8988T (cell line): ENCODE measurements at places on chromosomes 7 and 10.
A peak's percentile ranks its signal among the peaks of the same experiment; 100 is the strongest.

DNA sequence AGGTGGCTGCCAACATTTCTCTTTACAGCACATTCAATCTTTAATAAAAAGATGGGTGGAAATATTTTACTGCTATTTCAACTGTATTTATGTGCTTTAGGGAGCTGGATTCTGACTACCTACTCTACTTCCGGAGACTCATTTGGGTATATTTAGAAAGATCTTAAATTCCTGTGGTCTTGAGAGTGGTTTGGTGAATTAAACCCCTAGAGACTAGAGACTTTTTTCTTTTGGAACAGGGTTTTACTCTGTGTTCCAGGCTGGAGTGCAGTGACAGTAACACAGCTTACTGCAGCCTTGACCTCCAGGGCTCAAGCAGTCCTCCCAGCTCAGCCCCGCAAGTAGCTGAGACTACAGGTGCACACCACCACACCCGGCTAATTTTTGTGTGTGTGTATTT, 79.0 kb upstream of the HABP2 start:
- DNase-seq: no peak

DNA sequence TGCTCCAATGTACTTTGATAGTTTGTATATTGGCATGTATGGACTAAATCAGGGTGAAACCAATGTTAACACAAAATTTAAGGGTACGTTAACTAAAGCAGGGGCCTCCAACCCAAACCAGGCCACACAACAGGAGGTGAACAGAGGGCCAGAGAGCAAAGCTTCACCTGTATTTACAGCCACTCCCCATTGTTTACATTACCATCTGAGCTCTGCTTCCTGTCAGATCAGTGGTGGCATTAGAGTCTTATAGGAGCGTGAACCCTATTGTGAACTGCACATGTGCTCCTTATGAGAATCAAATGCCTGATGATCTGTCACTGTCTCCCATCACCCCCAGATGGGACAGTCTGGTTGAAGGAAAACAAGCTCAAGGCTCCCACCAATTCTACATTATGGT, 62.0 kb upstream of the SCIN start:
- DNase-seq: no peak

- no peak for DNase-seq
Measured at GRCh38 chr7:90706072-90706716, 110.1 kb downstream of the CDK14 start.

DNA sequence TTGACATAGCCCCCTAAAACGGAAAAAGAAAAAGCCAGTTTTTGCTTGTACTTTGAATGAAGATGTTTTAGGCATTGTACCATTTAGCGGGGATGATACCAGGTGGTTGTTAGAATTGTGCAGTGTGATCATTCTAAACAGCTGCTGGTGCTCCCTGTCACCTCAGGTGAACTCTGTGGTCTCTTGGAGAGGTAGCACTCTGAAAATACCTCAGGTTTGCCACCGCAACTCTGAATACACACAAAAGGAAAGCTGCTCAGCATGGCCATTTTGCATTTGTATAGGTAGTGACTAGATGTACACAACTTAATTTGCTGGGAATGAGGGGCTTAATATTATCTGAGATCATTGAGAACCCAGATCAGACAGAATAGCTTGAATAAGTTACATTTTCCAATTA, 52.6 kb downstream of the PLEKHA8 start:
- DNase-seq: no peak

GRCh38 chr7:155979566-155979965, 167.3 kb upstream of the SHH start:
- no peak for DNase-seq

GRCh38 chr10:74925708-74926107, 99.3 kb downstream of the KAT6B start:
- no peak for DNase-seq

GRCh38 chr7:44145969-44146911, 5.1 kb upstream of the MYL7 start:
- DNase-seq: peak; percentile 77

GRCh38 chr7:108026647-108027046, 23.7 kb upstream of the LAMB1 start:
- DNase-seq: no peak

DNA sequence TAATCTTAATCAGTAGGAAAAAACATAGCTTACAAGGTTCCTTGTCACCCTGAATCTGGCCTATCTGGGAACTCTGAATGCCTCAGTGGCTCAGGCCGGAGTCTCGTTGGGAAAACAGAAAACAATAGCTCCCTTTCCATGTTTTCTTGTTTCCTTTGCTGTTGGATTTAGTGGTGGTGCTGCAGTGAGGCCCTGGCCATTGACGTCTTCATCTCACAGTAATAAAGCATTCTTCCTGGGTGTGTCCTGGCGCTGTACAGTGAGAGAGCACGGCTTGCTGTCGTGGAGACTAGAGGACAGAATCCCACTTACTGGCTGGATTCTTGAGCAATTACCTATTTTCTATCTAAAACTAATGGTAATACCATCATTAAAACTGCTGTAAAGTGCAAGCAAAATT, 1.3 kb upstream of the SPOCK2 start:
- no peak for DNase-seq

DNA sequence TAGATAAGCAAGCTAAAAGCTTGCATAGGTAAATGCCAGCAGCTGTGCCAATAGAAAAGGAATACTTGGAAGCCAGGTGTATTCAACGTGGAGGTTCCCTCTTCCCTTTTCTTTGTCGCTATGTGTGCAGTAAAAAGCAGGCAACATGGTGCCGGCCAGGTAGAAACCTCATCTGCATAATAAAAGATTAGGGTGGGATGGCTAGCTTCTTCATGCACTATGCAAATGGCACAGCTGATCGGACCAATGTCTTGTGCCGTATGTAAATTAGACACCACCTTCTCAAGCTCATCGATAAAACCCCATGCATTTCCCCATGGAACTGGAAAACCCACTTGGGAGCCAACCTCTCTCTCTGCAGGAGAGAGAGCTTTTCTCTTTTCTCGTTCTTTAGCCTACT, 150.9 kb upstream of the FOXK1 start:
- DNase-seq: no peak

DNA sequence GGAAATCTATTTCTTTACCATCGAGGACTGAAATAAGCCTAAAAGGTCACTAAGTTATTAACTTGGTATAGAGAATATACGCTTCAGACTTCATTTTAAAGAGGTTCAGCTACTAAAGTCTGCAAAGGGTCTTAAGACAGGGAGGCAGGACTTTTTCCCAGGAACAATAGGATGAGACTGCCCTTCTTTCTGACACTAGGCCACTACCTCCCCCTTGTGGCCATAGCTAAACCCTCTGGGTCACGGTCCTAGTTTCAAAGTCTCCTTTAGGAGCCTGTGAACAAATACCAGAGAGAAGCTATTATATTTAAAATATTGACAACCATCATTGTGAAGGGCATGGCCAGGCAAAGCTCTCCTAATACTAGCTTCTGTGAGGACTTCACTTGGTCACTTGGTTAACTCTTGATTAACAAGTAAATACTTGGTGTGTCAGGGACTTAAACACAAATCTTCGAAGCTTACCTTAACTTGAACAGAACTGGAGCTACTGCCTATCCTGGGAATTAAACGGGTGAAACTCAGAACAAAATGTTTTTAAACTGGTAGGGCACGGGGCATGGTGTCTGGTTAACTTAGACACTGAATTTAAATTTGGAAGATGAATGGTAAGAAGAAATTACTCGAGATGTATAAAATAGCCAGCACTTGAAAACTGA, 75.6 kb downstream of the CCDC6 start:
- DNase-seq: peak; percentile 15

- DNase-seq: no peak
Measured at GRCh38 chr10:25867321-25867720, 66.7 kb upstream of the MYO3A start.

DNA sequence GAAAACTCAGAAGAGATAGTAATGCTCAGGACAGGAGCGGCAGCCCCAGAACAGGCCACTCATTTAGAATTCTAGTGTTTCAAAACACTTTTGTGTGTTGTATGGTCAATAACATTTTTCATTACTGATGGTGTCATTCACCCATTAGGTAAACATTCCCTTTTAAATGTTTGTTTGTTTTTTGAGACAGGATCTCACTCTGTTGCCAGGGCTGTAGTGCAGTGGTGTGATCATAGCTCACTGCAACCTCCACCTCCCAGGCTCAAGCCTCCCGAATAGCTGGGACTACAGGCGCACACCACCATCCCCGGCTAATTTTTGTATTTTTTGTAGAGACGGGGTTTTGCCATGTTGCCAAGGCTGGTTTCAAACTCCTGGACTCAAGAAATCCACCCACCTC, 65.9 kb upstream of the CAPZA2 start:
- no peak for DNase-seq

- DNase-seq: peak; percentile 38
Measured at GRCh38 chr7:139645572-139646523, 122.4 kb downstream of the CLEC2L start.

DNA sequence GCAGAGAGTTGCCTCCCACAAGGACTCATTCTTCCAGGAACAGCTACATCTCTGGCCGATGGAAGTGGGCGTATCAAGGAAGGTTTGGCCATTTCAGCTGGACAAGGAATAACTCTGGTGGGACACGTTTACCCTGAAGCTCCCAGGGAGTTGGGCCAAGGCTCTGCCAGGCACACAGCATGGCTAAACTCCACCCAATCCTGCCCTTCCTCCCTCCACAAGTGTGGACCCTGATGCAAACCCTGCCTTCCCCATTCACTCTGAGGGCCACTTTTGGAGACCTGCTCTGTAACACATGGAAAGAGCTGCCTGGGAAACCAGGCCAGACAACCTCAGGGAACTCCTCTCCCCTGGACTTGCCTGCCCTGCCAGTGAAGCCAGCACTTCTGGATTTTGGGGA, 407.8 kb upstream of the FOXK1 start:
- no peak for DNase-seq

DNA sequence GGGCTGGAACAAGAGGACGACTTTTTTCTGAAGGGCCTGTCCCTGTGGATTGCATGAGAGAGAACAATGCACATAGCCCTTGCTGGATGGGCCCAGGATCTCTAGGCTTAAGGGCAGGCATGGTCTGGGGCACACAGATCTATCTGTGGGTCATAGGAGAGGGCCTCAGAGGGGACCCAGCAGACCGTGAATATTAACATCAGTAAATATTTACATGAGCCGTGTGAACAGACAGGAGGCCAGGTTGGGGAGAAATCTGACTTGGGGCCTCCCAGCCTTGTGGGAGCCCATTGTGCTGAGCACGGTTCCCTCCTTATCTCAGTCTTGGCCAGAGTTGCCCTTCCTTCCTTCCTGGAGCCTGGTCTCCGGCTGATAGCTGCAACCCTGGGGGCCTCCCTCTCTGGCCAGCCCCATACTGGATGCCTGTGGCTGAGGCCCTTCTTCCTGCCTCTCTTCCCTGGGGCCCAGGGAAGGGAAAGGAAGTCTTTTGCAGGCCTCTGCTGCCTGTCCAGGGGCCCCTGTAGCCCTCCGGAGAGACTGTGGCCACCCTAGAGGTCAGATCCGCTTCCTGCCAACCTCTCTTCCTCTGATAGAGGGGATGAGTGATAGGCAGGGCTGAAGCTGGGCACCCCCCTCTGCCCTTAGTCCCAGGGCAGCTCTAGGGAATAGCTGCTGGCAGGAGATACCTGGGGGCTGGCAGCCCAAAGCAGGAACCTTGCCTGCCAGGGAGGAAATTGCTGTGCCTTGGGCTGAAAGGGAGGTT, 44.5 kb upstream of the TRIM8 start:
- no peak for DNase-seq

DNA sequence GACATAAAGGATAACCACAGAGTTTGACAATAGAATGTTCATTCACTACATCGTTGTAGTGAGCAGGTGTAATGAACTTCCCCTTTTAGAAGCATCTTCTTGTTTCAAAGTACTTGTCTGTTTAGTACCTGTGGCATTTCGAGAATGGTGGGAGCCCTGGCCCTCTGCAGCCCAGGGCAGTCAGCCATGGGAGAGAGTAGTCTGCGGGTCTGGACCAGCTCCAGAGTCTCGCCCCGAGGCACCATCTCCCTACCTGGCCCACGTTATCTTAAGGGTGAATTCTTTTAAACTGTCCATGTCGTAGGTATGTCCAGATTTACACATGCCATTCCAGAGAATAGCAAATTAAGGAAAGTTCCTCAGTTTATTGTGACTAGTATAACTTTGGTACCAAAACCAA, 99.7 kb downstream of the BMPR1A start:
- DNase-seq: no peak

DNA sequence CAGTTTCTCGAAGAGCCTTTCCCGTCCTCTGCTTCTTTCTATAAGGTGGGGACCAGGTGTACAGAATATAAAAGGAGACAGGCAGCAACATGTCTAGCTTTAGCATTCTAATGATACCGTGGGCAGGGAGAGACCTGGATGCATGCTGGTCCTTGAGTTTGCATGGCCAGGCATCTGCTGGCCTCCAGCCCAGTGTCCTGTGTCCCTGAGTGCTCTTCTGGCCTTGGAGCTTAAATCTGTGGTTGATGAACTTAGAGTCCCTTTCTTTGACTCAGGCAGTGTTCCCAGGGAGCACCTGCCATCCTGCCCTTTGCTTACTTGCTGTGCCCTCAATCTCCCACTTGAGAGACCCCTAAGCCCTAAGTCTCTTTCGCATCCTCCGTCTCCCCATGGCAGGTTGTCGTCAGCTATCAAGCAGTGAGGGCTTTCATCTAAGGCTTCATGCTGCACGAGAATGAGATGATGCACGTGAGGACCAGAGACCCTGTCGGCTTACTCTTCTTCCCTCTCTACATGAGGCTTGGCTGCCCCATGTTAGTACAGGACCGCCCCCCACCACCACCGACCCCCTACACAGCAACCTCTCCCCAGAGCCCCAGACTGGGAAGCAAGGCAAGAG, 313.4 kb upstream of the C7orf33 start:
- DNase-seq: no peak

DNA sequence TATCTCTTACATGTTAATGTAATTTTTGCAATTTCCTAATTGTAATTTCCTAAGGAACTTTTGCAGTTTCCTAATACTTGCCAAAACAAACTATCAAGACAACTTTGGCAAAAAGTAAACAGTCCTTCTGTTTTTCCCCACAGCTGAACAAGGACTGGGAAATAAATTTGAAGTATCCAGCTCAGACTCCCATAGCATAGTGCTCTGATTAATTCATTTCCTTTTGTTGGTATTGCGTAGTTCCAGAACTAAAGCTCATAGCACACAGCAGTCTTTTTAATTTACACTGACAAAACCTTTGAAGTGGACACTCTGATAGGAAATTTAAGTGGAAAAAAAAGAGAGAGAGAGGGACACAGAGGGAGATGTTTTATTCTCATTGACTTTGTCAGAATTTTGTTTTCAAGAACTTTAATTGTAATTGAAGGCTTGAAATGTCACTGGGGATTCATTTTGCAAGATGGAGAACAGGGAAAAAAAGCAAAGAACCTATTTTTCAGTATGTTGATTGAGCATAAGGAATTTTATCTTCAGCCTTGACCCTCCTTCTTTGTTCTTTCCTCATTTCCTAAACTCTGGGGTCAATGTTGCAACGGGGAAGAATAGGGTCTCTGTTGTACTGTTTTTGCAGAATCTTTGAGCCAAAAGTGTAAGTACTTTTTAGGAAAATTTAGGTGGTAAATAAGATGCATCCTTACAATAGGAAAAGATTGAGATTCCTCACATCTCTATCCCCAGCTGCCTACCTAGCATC, 232.2 kb upstream of the NPSR1 start:
- no peak for DNase-seq

- DNase-seq: no peak
Measured at GRCh38 chr7:100369105-100369504, 4.2 kb upstream of the PILRA start.

- DNase-seq: no peak
Measured at GRCh38 chr7:90383861-90384260, 19.4 kb upstream of the CLDN12 start.
